ENCODE measurements at places on chromosomes 7 and 10. TPM values are rescaled to one million over a fixed set of nuclear protein-coding genes. Genes with fewer than 3 reads are reported as not detected.

DNA sequence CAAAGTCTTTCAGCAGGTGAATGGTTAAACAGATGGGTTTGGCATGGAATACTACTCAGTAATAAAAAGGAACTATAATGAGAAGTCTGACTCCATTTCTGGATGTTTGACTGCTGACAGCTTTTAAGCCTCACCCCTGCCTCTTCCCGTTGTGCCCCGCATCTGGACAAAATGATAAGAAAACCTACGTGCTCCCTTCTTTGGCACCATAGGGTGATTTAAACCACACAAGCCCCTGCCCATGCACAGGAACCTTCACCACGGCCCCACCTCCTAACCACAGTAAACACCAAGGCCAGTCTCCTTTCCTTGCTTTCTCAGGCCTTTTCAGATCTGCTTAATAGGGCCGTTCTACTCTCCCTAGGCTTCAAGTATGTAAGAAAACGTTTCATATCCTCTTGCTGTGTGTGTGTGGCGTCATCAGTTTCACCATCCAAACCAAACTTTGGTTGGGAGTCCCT is 47.1 kb upstream of the UBN2 start:
- H3K4me1 ChIP-seq, result no peaks in the 10 kb centered on the region
- H3K4me3 ChIP-seq, result no peak overlapping the region
- H3K27me3 ChIP-seq, result no peaks in the 10 kb centered on the region
- peaks cover 56% of the 10 kb centered on the region for H3K36me3 ChIP-seq
- DNase-seq, result no peak

GRCh38 chr7:128153436-128153835 is 87.6 kb upstream of the LEP start:
- H3K36me3 ChIP-seq, result no peaks in the 10 kb centered on the region
- DNase-seq, result no peak
- no peak overlapping the region for H3K27ac ChIP-seq
- H3K4me1 ChIP-seq, result no peaks in the 10 kb centered on the region
- no peak overlapping the region for H3K4me3 ChIP-seq

DNA sequence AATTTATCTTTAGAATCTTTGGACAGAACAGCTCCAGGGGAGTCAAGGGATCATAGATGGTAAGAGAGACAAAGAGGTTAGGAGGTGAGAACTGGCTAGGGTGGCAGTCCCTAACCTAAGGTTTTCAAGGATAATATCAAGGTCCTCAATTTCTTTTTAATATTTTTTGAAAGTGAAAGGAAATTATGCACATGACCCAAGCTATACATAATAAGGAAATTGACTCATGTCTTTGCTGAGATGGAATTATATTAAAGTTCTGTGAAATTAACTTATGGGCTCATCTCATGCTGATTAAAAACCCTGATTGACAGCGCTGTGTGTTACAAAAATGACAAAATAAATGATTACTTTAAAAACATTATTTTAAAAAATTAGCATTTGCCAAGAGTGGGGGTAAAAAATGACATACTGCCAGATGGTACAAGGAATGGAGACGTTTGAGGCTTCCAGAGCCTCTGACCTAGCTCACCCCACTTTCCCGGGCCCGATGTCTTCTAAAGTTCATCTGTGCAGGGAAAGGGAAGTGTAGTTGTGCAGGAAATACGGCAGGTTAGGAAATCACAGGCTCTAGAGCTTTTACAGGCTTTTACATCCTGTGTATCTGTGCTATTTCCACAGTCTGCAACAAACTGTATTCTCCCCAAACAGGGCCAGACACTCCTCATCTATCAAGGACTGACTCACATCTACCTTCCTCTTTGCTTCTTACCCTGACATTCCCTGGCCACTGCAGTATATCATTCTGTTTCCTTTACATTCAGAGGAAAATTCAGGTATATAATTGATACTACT is 185.6 kb upstream of the PRSS58 start:
- no peak overlapping the region for H3K27ac ChIP-seq
- H3K4me1 ChIP-seq, result no peaks in the 10 kb centered on the region
- H3K4me3 ChIP-seq, result no peak overlapping the region

DNA sequence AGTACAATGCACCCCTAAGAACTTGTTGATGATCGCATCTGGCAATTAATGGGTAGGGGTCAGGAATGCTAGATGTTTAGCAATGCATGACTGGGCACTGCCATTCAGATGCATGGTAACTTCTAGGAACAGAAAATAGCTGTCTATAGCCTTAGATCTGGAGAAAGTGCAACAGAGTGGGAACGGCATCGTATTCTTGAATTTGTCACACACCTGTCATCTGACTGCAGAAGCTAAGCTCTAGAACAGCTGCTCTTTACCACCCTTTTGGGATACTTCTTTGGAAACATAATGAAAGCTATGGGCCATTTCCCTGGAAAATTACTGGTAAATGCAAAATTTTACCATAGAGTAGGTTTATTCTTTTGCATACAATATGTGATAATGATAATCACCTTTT is 118.1 kb downstream of the SLC25A13 start:
- DNase-seq, result no peak
- H3K27me3 ChIP-seq, result no peaks in the 10 kb centered on the region

- peak overlapping the region; percentile 99 for H3K4me3 ChIP-seq
- peak overlapping the region; percentile 99 for H3K27ac ChIP-seq
- peak; percentile 49 for DNase-seq
- no peaks in the 10 kb centered on the region for H3K27me3 ChIP-seq
- peaks cover 10% of the 10 kb centered on the region for H3K36me3 ChIP-seq
Measured at GRCh38 chr7:98283127-98283886, 1.8 kb downstream of the BRI3 start.

- no peaks in the 10 kb centered on the region for H3K27me3 ChIP-seq
- H3K4me1 ChIP-seq, result no peaks in the 10 kb centered on the region
- H3K27ac ChIP-seq, result no peak overlapping the region
- H3K36me3 ChIP-seq, result no peaks in the 10 kb centered on the region
- H3K4me3 ChIP-seq, result no peak overlapping the region
- DNase-seq, result no peak
Measured at GRCh38 chr7:12320241-12320986, 83.3 kb downstream of the VWDE start.

- no peaks in the 10 kb centered on the region for H3K36me3 ChIP-seq
- H3K27ac ChIP-seq, result no peak overlapping the region
- H3K4me3 ChIP-seq, result peak overlapping the region; percentile 15
- peak; percentile 73 for DNase-seq
- peaks cover 7% of the 10 kb centered on the region for H3K4me1 ChIP-seq
Measured at GRCh38 chr7:22193450-22193983, 163.4 kb downstream of the RAPGEF5 start.

GRCh38 chr10:121774404-121774803 is 153.4 kb downstream of the ATE1 start:
- H3K27me3 ChIP-seq, result no peaks in the 10 kb centered on the region
- no peak overlapping the region for H3K27ac ChIP-seq
- H3K36me3 ChIP-seq, result peaks cover 8% of the 10 kb centered on the region
- no peaks in the 10 kb centered on the region for H3K4me1 ChIP-seq
- DNase-seq, result no peak
- no peak overlapping the region for H3K4me3 ChIP-seq

DNA sequence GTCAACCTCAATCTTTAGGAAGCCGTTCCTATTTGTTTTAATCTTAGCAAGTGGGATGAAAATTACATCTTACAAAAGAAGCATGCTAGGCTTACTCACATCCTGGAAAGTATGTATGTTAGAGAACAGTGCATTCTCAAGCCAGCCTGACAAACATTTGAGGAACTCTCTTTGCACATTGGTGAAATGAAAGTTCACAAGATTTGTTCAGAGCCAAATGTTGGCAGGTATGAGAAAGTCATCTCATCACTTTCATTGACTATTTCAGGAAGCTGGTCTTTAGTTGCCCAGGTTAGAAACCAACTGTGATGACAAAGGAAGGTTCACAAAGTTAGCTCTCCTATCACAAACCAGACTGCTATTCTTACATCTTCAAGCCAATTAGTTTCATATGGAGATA is 57.1 kb downstream of the ABCB1 start:
- no peak overlapping the region for H3K27ac ChIP-seq
- no peaks in the 10 kb centered on the region for H3K27me3 ChIP-seq
- H3K4me1 ChIP-seq, result no peaks in the 10 kb centered on the region

- no peaks in the 10 kb centered on the region for H3K4me1 ChIP-seq
- H3K36me3 ChIP-seq, result no peaks in the 10 kb centered on the region
- DNase-seq, result no peak
- no peak overlapping the region for H3K27ac ChIP-seq
Measured at GRCh38 chr7:37495574-37496184, 47.0 kb upstream of the ELMO1 start.

DNA sequence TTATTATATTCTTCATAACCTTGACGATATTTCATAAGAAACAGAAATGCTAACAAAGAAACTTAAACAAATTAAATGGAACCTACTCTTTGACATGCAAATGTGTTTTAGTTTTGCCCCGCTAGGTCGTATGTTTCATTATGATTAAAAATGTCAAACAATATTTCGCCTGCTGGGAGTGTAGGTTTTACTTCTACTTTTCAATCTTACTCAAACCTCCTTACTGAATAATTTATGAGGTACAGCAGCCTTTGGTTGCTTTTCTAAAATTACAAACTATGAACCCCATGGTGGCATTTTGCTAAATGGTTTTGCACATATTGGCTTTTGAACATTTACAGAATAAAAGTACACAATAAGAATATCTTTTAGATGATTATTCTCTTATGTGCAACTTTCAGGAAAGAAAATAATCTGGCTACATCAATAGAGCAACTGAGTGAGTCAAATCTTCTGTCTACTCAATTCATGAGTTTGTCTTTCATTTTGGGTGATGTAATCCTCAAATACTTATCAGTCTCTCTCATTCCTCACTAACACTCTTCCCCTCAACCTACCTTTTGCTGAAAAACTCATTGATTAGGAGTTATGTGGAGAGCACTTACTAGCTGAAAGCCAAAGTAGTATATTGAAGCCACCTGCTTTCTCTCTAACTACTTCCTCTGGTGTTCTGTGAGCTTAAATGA is 1226.4 kb downstream of the XPNPEP1 start:
- H3K4me3 ChIP-seq, result no peak overlapping the region
- no peaks in the 10 kb centered on the region for H3K36me3 ChIP-seq
- no peak overlapping the region for H3K27ac ChIP-seq
- H3K27me3 ChIP-seq, result no peaks in the 10 kb centered on the region
- no peak for DNase-seq

- H3K36me3 ChIP-seq, result no peaks in the 10 kb centered on the region
- H3K4me1 ChIP-seq, result no peaks in the 10 kb centered on the region
- no peak overlapping the region for H3K4me3 ChIP-seq
- no peak overlapping the region for H3K27ac ChIP-seq
Measured at GRCh38 chr7:37832194-37832593, 16.2 kb upstream of the NME8 start.

DNA sequence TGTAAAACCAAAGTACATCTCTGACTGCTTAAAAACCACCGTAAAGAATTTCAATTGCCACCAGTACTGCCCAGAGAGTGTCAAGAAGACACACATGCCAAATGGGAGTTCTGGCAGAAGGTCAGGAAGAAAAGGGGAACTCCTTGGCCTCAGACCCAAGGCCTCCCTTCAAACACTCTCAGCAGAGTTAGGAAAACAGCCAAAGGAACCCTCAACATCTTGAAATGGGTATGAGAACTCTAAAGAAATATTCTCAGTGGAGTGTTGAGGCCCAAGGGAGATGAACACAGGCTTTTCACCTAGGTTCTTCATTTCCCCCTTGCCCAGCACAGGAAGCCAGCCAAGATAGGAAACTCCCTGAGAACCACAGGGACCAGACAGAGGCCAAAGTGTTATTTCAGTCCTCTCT is 96.1 kb upstream of the ASAH2 start:
- DNase-seq, result no peak
- H3K4me1 ChIP-seq, result peaks cover 14% of the 10 kb centered on the region
- no peak overlapping the region for H3K4me3 ChIP-seq
- H3K36me3 ChIP-seq, result peaks cover 16% of the 10 kb centered on the region

DNA sequence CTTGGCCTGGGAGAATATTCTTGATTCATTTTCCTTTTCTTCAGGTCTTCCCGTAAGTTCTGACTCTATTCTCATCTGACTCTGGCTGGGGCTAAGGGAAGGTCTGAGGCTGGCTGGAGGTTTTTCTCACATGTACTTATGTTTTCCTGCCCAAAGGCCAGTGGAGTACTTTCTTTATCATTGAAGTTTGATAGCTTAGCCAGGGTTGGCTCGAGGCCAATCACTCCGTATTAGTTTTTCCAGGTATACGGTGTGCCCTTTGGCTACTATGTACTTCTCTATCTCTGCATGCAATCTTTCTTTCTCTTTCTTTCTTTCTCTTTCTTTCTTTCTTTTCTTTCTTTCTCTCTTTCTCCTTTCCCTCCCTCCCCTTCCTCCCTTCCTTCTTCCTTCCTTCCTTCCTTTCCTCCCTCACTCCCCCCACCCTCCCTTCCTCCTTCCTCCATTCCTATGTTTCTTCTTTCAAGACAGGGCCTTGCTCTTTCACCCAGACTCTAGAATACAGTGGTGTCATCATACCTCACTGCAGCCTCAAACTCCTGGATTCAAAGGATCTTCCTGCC is 26.8 kb upstream of the VKORC1L1 start:
- H3K27ac ChIP-seq, result no peak overlapping the region
- no peak overlapping the region for H3K4me3 ChIP-seq
- no peaks in the 10 kb centered on the region for H3K4me1 ChIP-seq
- no peaks in the 10 kb centered on the region for H3K27me3 ChIP-seq

- H3K27me3 ChIP-seq, result no peaks in the 10 kb centered on the region
- no peak overlapping the region for H3K4me3 ChIP-seq
- peak; percentile 53 for DNase-seq
- no peaks in the 10 kb centered on the region for H3K4me1 ChIP-seq
- H3K27ac ChIP-seq, result no peak overlapping the region
- H3K36me3 ChIP-seq, result no peaks in the 10 kb centered on the region
Measured at GRCh38 chr10:70302292-70302691, 18.5 kb upstream of the NPFFR1 start.

GRCh38 chr10:62492012-62492869 is 118.1 kb downstream of the ZNF365 start:
- DNase-seq, result peak; percentile 67
- no peak overlapping the region for H3K27ac ChIP-seq
- no peaks in the 10 kb centered on the region for H3K36me3 ChIP-seq
- no peak overlapping the region for H3K4me3 ChIP-seq
- H3K27me3 ChIP-seq, result no peaks in the 10 kb centered on the region
- no peaks in the 10 kb centered on the region for H3K4me1 ChIP-seq

- H3K4me1 ChIP-seq, result no peaks in the 10 kb centered on the region
- H3K36me3 ChIP-seq, result no peaks in the 10 kb centered on the region
- H3K4me3 ChIP-seq, result no peak overlapping the region
- no peak overlapping the region for H3K27ac ChIP-seq
Measured at GRCh38 chr10:21363092-21363730, 162.3 kb downstream of the SKIDA1 start.

MOGAT3 gene
- polyA plus RNA-seq, result not detected

ADAMTS14 gene
- 0.33 TPM for polyA plus RNA-seq

ADRB1 gene
- 0.76 TPM for polyA plus RNA-seq

PPP1R17 gene
- polyA plus RNA-seq, result not detected

FAM241B gene
- 4.0 TPM for polyA plus RNA-seq

THSD7A gene
- polyA plus RNA-seq, result 0.46 TPM

SP8 gene
- not detected for polyA plus RNA-seq

SLC13A1 gene
- polyA plus RNA-seq, result not detected

GET4 gene
- 34.4 TPM for polyA plus RNA-seq

GSDME gene
- polyA plus RNA-seq, result 3.9 TPM

PLAC9 gene
- 14.2 TPM for polyA plus RNA-seq

HYAL4 gene
- polyA plus RNA-seq, result 0.78 TPM
